ENCODE measurements at places on chromosomes 4 and X. TPM values are rescaled to one million over a fixed set of nuclear protein-coding genes. Genes with fewer than 3 reads are reported as not detected.

ANOS1 gene
- total RNA-seq = 0.12 TPM

CPZ gene
- not detected for total RNA-seq

OPHN1 gene
- total RNA-seq = 2.9 TPM

DIPK2B gene
- not detected for total RNA-seq

CXCL1 gene
- 2.5 TPM for total RNA-seq

LRCH2 gene
- not detected for total RNA-seq

SYNPO2 gene
- total RNA-seq = 0.93 TPM

UBE2A gene
- 44.9 TPM for total RNA-seq

GIMD1 gene
- not detected for total RNA-seq

SLC9B2 gene
- 18.3 TPM for total RNA-seq

RAI2 gene
- not detected for total RNA-seq

PNMA5 gene
- not detected for total RNA-seq
